ENCODE measurements at places on chromosomes 3 and 15.
A peak's percentile ranks its signal among the peaks of the same experiment; 100 is the strongest.

DNA sequence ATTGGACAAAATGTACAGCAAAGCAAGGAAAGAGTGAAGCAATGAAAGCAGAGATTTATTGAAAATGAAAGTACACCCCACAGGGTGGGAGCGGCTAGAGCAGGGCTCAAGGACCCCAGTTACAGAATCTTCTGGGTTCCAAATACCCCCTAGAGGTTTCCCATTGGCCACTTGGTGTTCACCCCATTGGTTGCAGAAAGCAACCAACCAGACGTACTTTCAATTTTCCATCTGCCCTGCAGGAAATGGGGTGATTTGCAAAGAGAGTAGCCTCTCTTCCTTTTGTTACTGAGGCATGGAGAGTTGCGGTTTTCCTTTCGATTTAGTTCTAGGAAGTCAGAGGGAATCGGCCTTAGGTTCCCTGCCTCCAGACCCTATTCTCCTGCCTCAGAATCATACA lies 2.4 kb downstream of the PML start:
- DNase-seq, result peak; percentile 85

DNA sequence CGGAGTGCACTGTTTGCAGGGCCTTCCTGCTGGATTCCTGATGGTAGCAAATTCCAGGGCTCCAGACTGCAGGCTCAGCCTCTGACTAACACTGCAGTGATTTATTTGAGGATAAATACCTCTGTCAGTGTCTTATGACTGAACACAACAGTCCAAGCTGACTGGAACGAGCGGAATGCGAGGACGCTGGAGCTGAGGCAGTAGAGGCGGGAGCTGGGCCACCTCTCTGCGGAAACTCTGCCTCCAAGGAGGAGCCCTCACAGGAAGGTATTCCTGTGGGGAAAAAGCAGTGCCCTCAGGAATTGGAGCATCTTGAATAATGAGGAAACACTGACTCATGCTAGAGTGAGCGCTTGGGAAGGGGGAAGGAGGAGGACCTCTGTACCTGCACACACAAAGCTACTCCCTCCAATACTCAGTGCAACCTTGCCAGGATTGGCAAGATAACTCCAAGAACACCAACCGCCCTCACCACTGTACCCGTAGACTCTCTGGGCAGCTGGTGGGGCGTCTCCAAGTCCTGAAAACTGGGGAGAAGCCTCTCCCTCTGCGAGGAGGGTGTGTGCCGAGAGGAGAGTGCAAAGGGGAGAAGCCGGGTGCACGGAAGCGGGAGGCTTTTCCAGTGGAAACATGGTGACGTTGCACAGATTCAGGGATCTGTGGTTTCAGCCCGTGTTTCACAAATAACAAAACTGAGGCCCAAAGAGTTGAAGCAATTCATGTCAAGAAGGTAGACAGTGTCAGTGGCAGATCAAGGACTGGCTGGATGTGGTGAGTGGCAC lies 43.0 kb downstream of the VGLL4 start:
- peak; percentile 72 for DNase-seq

DNA sequence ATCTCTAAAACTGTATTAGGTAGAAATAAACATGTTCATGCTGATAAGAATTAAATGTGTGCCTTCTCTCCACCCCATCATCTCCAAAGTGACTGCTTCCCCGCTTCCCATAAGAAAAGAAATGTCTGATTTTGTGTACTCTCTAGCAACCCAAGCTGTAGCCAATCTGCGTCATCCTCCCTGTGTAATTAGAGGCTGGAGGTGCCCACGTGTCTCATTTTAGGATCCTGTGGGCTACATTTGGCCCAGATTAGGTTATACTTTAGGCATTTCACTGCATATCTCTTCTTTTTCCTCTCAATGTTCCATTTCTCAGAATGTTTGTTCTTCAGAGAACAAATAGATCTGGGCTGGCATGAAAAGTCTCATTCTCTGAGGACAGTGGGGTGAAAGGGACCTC lies 19.3 kb upstream of the ZNF148 start:
- no peak for DNase-seq

GRCh38 chr3:42654331-42655201 lies 1.1 kb downstream of the ZBTB47 start:
- peak; percentile 64 for DNase-seq

DNA sequence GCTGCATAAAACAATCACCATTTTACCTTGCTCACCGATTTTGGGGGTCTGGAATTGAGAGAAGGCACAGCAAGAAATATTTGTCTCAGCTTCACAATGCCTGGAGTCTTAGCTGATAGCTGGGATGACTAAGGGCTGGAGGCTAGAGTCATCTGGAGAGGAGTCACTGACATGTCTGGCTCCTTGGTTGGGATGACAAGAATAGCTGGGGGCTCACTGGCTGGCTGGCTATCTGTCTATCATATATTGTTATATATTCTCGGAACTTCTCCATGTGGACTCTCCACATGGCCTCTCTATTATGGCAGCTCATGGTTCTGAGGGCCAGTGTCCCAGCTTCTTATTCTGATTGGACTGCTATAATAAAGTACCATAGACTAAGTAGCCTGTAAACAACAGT lies 20.0 kb upstream of the TRIM71 start:
- DNase-seq, result no peak

- DNase-seq, result no peak
Observed at GRCh38 chr15:57114070-57114469, 195.6 kb downstream of the TCF12 start.

DNA sequence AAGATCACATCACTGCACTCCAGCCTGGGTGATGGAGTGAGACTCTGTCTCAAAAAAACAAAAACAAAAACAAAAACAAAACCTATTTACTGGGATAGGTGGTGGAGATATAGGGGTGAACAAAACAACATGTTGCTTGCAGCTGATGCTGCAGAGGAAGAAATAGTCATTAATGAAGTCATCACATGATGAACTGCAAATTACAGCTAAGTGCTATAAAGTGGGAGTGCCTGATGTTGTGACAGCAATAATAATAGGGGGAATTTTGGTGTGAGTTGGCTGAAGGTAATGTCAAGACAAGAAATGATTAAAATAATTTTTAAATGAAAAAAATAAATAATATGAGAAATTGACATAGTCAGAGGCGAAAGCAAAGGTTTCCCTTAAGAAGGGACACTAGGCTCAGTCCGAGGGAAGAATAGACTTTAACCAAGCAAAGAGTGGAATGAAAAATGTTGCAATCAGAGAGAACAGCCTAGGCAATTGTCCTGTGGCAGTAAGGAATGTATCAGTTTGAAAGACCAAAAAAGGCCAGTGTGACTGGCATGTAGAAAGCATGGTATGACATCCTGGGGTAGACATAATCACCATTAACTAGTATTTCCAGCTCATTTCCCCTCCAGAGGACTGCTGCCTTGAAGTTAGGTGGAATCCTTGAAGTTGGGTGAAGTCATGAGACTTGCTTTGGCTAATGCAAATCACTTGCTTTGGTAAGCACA lies 14.7 kb upstream of the PIK3CB start:
- DNase-seq, result no peak

- DNase-seq, result no peak
Observed at GRCh38 chr3:150073513-150073912, 102.8 kb upstream of the PFN2 start.
